HepG2 (cell line): ENCODE measurements at places on chromosomes 4 and X.

DNA sequence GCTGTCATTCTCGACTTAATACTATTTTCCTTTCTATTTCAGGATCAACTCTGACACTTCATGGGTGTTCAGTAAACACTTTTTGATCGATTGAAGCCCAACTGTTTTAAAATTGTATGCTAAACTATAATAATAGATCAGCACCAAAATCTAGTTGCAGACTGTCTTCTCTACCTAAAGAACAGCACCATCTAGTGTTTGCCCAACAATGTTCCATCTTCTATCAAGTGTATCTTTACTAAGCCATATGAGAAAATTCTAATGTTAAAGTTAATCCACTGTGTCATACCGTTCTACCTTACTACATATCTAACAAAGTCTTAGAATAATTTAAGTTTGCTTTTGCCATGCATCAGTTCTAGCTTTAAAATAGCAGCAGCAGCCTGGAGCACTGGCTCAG is 113.0 kb upstream of the PRDX4 start:
- DNase-seq = peak; percentile 6
- no peaks in the 10 kb centered on the region for H3K36me3 ChIP-seq
- H3K27me3 ChIP-seq = no peaks in the 10 kb centered on the region
- no peaks in the 10 kb centered on the region for H3K4me1 ChIP-seq
- H3K27ac ChIP-seq = no peak overlapping the region
- no peak overlapping the region for H3K4me3 ChIP-seq

DNA sequence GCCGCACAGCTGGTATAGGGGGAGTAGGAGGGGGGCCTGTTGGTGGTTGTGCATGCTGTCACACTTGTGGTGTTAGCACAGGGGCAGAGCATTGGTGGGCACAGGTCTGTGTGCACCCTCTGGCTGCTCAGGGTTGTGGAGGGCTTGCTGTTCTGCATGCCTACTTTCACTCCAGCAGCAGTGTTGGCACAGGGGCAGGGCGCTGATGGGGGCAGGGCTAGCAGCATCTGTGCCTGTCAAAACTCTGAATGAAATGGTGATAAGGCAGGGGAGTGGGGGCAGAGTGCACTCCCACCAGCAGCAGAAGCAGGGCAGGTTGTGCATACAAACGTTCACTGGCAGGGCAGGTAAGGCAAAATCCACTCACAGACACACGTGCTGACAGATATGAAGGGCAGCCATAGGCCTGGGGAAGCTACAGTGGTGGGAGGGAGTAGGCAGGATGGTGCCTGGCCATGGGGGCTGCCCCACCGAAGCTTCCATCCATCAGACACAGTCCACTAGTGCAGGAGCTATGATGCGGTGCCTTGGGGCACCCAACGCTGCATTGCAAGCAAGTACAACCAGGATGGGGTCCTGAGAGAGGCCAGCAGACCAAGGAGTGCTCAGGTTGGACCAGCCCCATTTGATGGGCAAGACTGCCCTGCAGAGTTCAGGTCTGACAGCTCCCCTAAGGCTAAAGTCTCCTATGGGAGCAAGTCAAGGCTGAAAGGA is 160.7 kb upstream of the SPANXC start:
- no peak overlapping the region for H3K4me3 ChIP-seq
- no peaks in the 10 kb centered on the region for H3K27me3 ChIP-seq
- no peak for DNase-seq
- no peaks in the 10 kb centered on the region for H3K36me3 ChIP-seq
- no peaks in the 10 kb centered on the region for H3K4me1 ChIP-seq
- H3K27ac ChIP-seq = no peak overlapping the region

- no peaks in the 10 kb centered on the region for H3K36me3 ChIP-seq
- no peak overlapping the region for H3K4me3 ChIP-seq
- H3K4me1 ChIP-seq = no peaks in the 10 kb centered on the region
- no peak overlapping the region for H3K27ac ChIP-seq
Measured at GRCh38 chrX:70973221-70973620, 42.3 kb upstream of the SLC7A3 start.

GRCh38 chr4:25002681-25003080 is 28.1 kb downstream of the LGI2 start:
- H3K27me3 ChIP-seq = no peaks in the 10 kb centered on the region
- H3K4me3 ChIP-seq = no peak overlapping the region
- no peaks in the 10 kb centered on the region for H3K4me1 ChIP-seq

GRCh38 chr4:150950657-150951288 is 64.3 kb downstream of the LRBA start:
- no peaks in the 10 kb centered on the region for H3K36me3 ChIP-seq
- peaks cover 19% of the 10 kb centered on the region for H3K4me1 ChIP-seq
- H3K27ac ChIP-seq = no peak overlapping the region
- H3K4me3 ChIP-seq = no peak overlapping the region

DNA sequence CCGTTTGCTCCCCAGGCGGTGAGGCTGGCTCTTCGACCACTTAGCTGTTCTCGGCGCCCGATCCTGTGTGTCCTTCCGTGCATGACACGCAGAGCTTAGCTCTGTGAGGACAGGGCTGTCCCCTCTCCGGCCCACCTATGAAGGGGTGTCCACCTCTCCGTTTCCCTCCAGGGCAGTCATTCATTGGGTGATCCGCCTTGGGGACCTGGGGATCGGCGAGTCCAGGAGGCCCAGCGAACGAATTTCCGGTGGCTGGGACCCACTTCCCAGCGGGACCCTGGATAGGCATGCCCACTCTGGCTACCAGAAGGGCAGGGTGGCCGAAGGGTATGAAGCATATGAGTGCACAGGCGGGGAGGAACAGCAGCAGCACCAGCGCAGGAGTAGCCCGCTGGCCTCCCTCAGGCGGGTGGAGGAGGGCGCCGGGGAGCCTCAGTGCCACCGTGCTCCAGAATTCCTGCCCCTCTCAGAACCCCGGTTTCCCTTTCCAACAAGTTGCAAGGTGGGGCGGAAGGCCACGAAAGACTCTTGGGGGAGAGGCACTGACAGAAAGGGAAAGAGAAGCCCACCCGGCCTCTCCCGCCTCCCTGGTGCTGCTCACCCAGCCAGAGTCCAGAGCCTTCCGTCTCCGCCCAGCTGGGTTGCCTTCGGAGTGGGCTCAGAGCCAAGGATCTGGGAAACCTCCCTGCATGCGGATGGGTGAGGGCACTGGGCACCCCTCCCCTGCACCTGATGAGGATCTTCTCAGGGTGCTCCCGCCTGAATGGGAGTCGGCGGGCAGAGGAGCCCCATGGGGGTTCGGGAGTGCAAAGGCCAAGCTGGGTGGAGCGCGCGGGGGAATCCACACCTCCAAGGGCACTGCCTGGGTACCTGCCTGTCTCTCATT is 8.6 kb downstream of the HMX1 start:
- H3K4me3 ChIP-seq = no peak overlapping the region
- no peaks in the 10 kb centered on the region for H3K36me3 ChIP-seq
- no peak overlapping the region for H3K27ac ChIP-seq

- H3K36me3 ChIP-seq = no peaks in the 10 kb centered on the region
- no peaks in the 10 kb centered on the region for H3K27me3 ChIP-seq
- H3K4me1 ChIP-seq = no peaks in the 10 kb centered on the region
- no peak overlapping the region for H3K27ac ChIP-seq
- DNase-seq = no peak
Measured at GRCh38 chr4:70754470-70754869, 32.7 kb downstream of the RUFY3 start.

- no peaks in the 10 kb centered on the region for H3K27me3 ChIP-seq
- no peaks in the 10 kb centered on the region for H3K36me3 ChIP-seq
- no peaks in the 10 kb centered on the region for H3K4me1 ChIP-seq
- DNase-seq = no peak
- H3K4me3 ChIP-seq = no peak overlapping the region
Measured at GRCh38 chr4:150609131-150609530, 27.2 kb downstream of the MAB21L2 start.

DNA sequence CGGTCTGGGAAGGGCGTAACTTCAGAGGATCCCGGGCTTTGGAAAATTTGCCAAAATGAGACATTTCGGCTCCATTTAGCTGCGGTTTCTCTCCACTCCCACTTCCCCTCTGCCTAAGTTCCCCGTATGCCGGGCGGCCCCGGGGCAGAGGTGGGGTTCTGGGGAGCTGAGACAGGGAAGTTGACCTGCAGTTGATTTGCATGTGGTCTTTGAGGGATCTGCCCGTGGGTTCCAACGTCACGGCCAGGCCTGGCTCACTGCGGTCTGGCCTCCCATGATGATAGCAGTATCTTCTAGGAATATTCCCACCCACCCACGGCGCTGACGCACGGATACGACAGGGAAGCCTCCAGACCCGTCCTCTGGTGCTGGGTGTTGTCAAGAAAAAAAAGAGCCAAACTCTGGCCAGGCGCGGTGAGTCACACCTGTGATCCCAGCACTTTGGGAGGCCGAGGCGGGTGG is 27.3 kb upstream of the CRLF2 start:
- no peaks in the 10 kb centered on the region for H3K4me1 ChIP-seq
- no peak for DNase-seq
- no peak overlapping the region for H3K4me3 ChIP-seq
- no peaks in the 10 kb centered on the region for H3K36me3 ChIP-seq
- no peak overlapping the region for H3K27ac ChIP-seq
- H3K27me3 ChIP-seq = no peaks in the 10 kb centered on the region

GRCh38 chr4:44674471-44674870 is 3.7 kb upstream of the GUF1 start:
- no peaks in the 10 kb centered on the region for H3K27me3 ChIP-seq
- peaks cover 8% of the 10 kb centered on the region; the same call in 1 of the 2 replicates for H3K4me1 ChIP-seq
- no peaks in the 10 kb centered on the region for H3K36me3 ChIP-seq
- H3K27ac ChIP-seq = no peak overlapping the region
- H3K4me3 ChIP-seq = no peak overlapping the region

DNA sequence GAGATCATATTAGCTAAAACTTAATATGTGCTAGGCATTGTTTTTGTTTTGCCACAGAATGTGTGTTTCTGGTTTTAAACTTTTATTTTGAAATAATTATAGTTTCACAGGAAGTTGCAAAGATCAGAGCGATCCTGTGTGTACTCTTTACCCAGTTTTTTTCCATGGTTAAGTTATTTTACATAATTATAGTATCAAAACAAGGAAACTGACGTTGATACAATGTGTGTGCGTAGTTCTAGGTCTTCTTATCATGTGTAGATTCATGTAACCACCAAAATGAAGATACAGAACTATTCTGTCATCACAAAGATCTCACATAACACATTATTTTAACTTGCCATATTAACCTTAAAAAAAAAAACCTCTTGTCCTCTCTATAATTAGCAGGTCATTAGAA is 69.2 kb downstream of the BLTP1 start:
- H3K27me3 ChIP-seq = no peaks in the 10 kb centered on the region
- no peak overlapping the region for H3K27ac ChIP-seq
- H3K4me3 ChIP-seq = no peak overlapping the region
- no peak for DNase-seq
- H3K4me1 ChIP-seq = peaks cover 6% of the 10 kb centered on the region

- no peaks in the 10 kb centered on the region; the same call in 1 of the 2 replicates for H3K27me3 ChIP-seq
- no peaks in the 10 kb centered on the region for H3K36me3 ChIP-seq
- H3K4me3 ChIP-seq = no peak overlapping the region
- H3K4me1 ChIP-seq = no peaks in the 10 kb centered on the region
- DNase-seq = no peak
Measured at GRCh38 chr4:140839888-140840790, 84.0 kb upstream of the TBC1D9 start.

DNA sequence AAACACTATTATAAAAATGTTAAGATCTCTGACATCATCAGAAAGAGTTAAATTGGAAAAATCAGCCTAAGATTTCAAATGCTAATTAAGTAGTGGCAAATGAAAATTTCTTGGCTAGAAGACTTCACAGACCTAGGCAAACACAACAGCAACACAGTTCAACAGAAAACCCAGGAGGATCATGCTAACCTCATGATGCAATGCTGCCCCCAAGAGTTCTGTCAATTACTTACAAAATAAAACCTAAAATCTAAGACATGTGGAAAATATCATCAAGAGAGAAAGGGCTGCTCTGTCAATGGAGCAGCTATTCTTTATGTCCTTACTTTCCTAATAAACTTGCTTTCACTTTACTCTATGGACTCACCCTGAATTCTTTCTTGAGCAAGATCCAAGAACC is 21.0 kb downstream of the S100G start:
- no peak overlapping the region for H3K4me3 ChIP-seq
- H3K36me3 ChIP-seq = peaks cover 18% of the 10 kb centered on the region; the same call in 1 of the 3 replicates

- H3K27me3 ChIP-seq = no peaks in the 10 kb centered on the region
- DNase-seq = no peak
- no peak overlapping the region for H3K27ac ChIP-seq
- H3K4me3 ChIP-seq = no peak overlapping the region
- no peaks in the 10 kb centered on the region for H3K36me3 ChIP-seq
Measured at GRCh38 chr4:156693557-156693956, 278.0 kb downstream of the PDGFC start.

GRCh38 chr4:129136433-129136832 is 40.5 kb downstream of the C4orf33 start:
- H3K27me3 ChIP-seq = no peaks in the 10 kb centered on the region
- no peaks in the 10 kb centered on the region for H3K36me3 ChIP-seq
- H3K27ac ChIP-seq = no peak overlapping the region
- no peak for DNase-seq
- no peak overlapping the region for H3K4me3 ChIP-seq

DNA sequence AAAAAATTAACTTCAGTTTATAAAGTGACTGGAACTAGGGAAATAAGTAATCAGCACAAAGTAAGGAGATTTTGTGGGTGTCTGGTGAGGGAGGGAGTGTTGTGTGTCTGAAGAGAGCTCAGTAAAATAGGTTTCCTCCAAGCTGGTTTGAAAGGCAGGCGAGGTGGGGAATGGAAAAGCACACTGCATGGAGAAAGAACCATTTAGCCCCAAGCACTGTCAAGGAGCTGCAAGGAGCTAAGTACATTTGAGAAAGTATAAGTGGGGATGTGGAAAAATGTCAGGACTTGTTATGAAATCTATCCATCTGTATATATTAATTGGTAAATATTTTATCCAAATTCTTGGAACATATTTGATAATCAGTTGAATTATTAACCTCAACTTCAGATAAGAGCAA is 956 bp downstream of the C4orf51 start:
- no peaks in the 10 kb centered on the region for H3K36me3 ChIP-seq
- no peaks in the 10 kb centered on the region for H3K27me3 ChIP-seq
- no peak overlapping the region for H3K4me3 ChIP-seq
- no peak for DNase-seq

DNA sequence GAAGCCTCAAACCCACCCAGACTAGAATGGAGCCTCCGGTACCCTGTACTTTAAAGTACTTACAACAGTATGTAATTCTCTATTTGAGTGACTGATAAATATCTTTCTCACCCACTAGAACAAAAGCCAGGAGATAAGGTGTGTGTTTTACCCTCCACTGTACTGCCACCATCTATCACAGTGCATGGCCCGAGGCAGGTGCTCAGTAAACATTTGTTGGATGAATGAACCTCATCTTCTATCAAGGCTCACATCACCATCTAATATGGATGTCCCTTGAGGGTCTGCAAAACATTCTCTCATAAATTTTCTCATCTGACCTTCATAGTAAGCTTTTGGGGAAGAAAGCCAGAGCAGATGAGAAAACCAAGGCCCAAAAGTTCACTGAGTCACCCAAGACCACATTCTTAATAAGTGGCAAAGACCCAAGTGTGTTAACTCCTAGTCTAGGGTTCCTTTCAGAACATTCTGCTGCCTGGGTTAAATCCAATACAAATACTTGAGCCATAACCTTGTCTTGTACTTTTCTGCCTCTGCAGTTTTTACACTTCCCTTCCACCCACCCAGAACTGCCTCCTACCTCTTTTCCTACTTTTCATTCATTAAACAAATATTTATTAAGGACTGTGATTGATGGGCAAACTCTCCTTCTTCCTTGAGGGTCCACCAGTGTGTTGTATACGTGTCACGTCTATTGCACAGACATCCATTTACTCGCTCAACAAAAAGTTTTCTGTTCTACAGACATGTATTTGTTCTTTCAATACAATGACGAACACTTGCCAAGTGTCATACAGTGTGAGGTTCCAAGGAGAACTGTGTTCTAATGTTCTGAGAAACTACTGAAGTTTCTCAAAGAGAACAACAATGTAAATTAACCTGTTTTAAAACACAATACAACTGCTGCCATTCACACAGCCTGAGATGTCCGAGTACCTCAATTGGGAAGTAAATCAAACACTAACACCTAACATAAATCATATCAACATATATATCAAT is 35.7 kb downstream of the APBB2 start:
- H3K36me3 ChIP-seq = no peaks in the 10 kb centered on the region
- H3K27me3 ChIP-seq = no peaks in the 10 kb centered on the region
- DNase-seq = no peak
- no peak overlapping the region for H3K4me3 ChIP-seq
